Cardiac fibroblast (primary cell): ENCODE measurements at places on chromosomes 13 and 19.

GRCh38 chr13:43728421-43728820 lies 58.4 kb downstream of the ENOX1 start:
- no peak for DNase-seq

GRCh38 chr19:55454787-55455243 lies 6.6 kb downstream of the ISOC2 start:
- DNase-seq = peak; percentile 54

GRCh38 chr13:46197299-46198048 lies 14.3 kb upstream of the LRRC63 start:
- no peak for DNase-seq

DNA sequence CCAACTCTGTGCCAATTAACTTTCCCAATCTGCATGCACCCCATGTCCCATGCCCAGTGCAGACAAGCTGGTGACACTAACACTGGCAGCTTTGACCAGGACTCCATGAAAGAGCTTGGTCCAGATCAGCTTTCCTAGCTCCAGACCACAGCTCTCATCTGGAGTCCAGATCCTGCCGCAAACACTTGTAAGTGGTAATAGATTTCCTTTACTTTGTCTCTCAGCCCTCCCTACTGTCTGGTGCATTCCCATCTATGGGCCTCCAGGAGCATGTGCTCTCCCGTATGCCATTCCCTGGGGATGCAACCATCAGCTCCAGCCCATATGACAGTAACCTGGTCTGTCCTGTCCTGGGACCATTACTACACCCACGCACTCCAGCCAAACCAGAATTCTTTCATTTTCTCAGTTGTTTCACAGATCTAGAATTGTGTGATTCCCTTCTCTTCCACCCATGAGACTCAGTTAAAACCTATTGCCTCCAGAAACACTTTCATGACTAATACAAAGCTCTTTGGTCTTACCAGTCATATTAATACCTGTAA lies 4.9 kb upstream of the STARD13 start:
- DNase-seq = no peak

DNA sequence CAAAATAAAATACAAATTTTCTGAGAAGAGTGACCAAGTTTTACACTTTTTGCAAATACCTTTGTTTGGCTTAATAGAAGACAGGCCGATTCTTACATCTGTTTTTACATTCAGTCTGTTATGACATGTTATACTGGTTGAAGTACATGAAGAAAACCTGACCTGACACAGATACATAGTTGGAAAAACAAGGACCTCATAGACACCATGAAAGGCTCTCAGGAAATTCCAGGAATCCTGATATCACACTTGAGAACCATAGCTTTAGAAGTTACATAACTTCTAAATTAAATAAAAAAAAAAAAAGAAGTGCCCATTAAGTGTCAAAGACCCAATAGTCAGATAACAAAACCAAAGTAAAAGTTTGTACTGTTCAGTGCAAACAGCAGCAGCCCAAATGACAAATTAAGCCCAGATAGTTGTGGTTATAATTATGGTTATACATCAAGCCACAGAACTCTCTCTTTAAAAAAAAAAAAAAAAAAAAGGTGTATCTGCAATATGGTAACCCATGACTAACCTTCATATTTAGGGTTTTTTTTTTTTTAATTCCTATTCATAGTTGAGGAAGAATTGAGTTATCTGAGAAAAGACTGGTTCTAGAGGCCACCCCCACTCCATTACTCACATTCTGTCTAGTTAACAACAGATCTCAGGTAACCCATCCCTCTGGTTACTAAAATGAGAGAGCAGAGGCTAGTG lies 19.8 kb downstream of the RBM26 start:
- DNase-seq = no peak

- peak; percentile 50 for DNase-seq
These were observed at the start of gene SLC44A2 for GRCh38 chr19:10625003-10625761. TSS of gene SLC44A2 (plus strand) at chr19:10625553. CDS start at chr19:10625634, 81 bp downstream.

- DNase-seq = peak; percentile 72
These were observed 73.4 kb downstream of the MBNL2 start for GRCh38 chr13:97295283-97296182.

GRCh38 chr13:59747529-59747928 lies 416.2 kb downstream of the DIAPH3 start:
- DNase-seq = no peak

DNA sequence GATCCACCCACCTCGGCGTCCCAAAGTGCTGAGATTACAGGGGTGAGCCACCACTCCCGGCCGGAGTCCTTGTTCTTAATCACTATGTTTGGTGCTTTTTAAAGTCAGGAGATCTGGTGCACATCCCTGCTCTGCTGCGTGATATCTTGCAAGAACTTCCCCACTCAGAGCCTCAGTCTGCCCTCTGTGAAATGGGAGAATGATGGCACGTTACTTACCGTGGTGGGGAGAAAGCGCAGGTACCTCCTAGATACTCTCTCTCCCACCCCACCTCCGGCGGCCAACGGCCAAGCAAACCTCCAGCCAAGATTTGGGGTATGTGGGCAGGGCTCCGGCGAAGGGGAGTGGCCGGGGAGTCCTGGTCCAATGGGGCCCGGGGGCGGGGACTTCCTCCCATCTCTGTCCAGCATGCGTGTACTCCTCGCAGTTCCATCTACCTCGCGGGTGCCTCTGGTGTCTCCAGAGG lies at the start of gene RYR1:
RYR1 (plus strand) TSS at position 424 of the 466 bp plus-strand sequence. CDS start 139 bp downstream, outside the sequence.
- DNase-seq = peak; percentile 26

DNA sequence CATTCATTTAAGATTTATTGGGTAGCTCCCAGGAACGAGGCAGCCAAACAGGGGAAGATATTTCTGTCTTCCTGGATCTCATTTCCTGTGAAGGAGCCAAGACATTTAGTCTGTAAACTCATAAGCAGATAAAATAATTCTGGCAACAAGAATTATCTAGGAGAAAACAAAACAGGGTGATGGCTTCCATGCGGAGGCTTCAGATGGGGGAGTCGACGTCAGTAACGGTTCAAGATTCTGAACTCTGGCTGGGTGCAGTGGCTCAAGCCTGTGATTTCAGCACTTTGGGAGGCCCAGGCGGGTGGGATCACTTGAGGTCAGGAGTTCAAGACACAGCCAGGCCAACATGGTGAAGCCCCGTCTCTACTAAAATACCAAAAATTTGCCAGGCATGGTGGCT lies 1.3 kb downstream of the GNA15 start:
- peak; percentile 87 for DNase-seq

GRCh38 chr19:38211151-38211591 lies 12.9 kb downstream of the DPF1 start:
- no peak for DNase-seq

GRCh38 chr19:47609906-47610894 lies 1.3 kb downstream of the BICRA start:
- peak; percentile 57 for DNase-seq

GRCh38 chr13:94784066-94784465 lies 71.7 kb upstream of the SOX21 start:
- peak; percentile 54 for DNase-seq

- no peak for DNase-seq
These were observed 3.9 kb downstream of the ZNF579 start for GRCh38 chr19:55576746-55577145.

- peak; percentile 86 for DNase-seq
These were observed at the start of gene FFAR3 for GRCh38 chr19:35357867-35358573. TSS of gene FFAR3 (plus strand) at chr19:35358460. CDS start at chr19:35358891, 431 bp downstream.

GRCh38 chr19:50465986-50466705 lies 10.2 kb upstream of the EMC10 start:
- DNase-seq = no peak

DNA sequence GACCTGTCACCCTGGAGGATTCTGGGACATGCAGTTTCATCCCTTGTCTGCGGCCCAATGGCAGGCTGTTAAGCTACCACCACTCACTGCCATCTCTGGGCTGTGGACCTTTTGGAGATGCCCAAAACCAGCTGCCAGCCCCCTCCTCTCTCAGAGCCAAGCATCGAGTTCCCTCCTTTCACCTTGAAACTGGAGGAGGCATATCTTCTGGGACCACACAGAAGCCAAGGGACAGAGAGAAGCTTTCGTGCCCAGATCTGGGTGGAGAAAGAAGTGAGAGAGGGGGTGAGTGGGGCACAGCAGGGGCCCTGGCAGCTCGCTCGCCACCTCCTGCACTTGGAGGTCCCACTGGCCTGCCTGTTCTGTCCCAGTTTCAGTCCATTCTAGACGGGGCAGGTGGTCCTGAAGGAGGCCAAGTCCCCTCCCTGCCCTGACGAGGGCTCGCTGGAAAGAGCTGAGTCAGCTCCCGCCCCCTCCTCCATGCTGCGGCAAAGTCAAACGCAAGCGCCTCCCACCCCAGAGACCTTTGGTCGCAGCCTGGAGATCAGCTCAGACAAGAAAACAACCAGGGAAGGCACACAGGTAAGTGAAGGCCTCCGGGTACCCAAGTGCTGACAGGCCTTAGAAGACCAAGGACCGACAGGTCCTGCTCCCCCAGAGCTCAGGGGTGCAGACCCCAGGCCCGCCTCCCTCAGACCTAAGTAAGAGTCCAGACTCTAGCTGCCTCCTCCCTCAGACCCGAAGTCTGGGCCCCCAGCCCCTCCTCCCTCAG lies 3.8 kb downstream of the BCAT2 start:
- peak; percentile 59 for DNase-seq

DNA sequence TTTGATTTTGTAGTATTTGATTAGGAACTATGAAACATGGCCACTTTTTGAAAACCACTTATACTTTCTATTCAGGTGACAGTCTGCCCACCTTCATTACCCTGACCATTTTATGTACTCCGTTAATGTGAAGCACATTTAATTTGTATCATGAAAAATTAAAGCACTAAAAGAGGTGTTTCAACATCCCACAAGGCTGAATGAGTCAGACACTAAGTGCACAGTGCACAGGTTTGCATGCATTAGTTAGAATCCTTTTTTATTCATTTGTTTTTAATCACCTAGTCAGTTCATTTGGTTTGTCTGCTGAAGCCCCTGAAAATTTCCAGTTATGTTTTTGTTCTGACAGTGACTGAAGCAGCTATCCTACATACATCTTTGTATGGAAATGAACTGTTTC lies 271.0 kb downstream of the SLITRK5 start:
- no peak for DNase-seq

DNA sequence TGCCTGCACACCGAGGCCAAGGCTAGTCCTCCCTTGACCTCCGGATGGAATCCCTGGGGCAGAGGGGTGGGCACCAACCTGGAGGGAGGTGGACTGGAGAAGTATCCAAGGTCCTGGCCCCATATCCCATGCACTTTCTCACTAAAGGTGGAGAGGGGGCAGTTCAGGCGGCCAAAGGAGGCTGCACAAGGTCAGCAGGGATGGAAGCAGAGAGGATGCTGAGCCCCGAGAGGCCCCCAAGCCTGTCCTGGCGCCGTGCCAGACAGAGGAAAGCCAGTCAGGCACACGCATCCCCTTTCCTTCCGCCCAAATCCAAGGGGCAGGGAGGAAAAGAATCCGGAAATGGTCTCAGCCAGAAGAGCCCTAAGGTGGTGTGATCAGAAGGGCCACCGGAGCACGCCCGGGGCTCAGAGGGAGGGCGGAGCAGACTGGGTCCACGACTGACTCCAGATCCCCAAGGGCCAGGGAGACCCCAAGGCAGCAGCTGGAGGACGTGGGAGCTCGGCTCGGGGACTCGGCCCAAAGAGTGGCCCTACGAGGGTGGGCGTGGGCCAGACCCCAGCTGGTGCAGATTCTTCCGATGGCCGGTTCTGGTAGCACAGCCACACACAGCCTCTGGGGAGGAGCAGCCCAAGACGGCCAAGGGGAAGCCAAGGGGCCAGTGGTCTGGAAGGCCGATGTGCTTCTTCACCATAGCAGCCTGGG lies 60.0 kb downstream of the MLLT1 start:
- peak; percentile 37 for DNase-seq

DNA sequence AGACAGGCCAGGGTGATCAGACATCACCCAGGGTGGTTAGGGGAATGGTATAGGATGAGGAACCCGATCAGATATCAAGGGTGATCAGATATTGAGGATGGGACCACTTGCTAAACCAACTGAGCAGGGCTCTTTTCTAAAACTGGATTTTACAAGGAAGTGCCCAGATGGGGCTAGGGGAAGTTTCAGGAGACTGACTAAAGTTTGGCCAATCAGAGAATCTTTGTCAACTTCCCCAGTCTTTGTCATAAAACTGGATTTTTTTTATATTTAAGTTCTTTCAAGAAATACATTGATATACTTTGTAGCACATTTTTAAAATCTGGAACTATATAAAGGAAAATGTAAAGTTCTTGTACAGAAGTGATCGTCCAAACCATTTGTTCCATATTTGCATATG lies 30.5 kb upstream of the DLEU7 start:
- no peak for DNase-seq
